Cardiac atrium fibroblast (primary cell): ENCODE measurements at places on chromosomes 7 and 10. TPM values are rescaled to one million over a fixed set of nuclear protein-coding genes. Genes with fewer than 3 reads are reported as not detected.

PLXNA4 gene
- 9.2 and 15.4 TPM in 2 replicates for total RNA-seq

MYH16 gene
- total RNA-seq, result not detected in 2 replicates

ADCY1 gene
- 0.36 and 0.49 TPM in 2 replicates for total RNA-seq

OR2A1 gene
- not detected in 2 replicates for total RNA-seq

WNT2 gene
- total RNA-seq, result not detected in 2 replicates

ICA1 gene
- not detected in 2 replicates for total RNA-seq

TEX47 gene
- total RNA-seq, result not detected in 2 replicates

JAZF1 gene
- total RNA-seq, result 4.9 and 5.4 TPM in 2 replicates

MBL2 gene
- total RNA-seq, result not detected in 2 replicates

ZNF503 gene
- total RNA-seq, result 5.8 and 10.8 TPM in 2 replicates

FAM25C gene
- total RNA-seq, result not detected in 2 replicates

CTAGE6 gene
- not detected in 2 replicates for total RNA-seq

AGBL3 gene
- total RNA-seq, result under 0.01 TPM in 2 replicates

MACROH2A2 gene
- total RNA-seq, result 7.6 and 9.7 TPM in 2 replicates

MBLAC1 gene
- 3.4 and 5.4 TPM in 2 replicates for total RNA-seq

PGAM1 gene
- 829 and 844 TPM in 2 replicates for total RNA-seq

GAD2 gene
- not detected in 2 replicates for total RNA-seq

KMT2E gene
- 30.9 and 50.9 TPM in 2 replicates for total RNA-seq

CLDN3 gene
- not detected in 2 replicates for total RNA-seq

SLC25A28 gene
- 4.5 TPM in 2 replicates for total RNA-seq

PIP gene
- total RNA-seq, result 0.32 and 2.9 TPM in 2 replicates

TET1 gene
- 2.6 and 4.9 TPM in 2 replicates for total RNA-seq

PAX4 gene
- total RNA-seq, result not detected in 2 replicates

TRPV6 gene
- not detected in 2 replicates for total RNA-seq

INA gene
- total RNA-seq, result 0.36 and 0.97 TPM in 2 replicates

OR2F2 gene
- not detected in 2 replicates for total RNA-seq

GFRA1 gene
- total RNA-seq, result 0.36 and 5.8 TPM in 2 replicates

BAG3 gene
- total RNA-seq, result 46.9 and 61.6 TPM in 2 replicates

TBXAS1 gene
- total RNA-seq, result 7.4 and 8.6 TPM in 2 replicates

FKBP6 gene
- total RNA-seq, result not detected in 2 replicates

SLC39A12 gene
- not detected in 2 replicates for total RNA-seq

RBM20 gene
- total RNA-seq, result not detected in 2 replicates

CALHM1 gene
- not detected in 2 replicates for total RNA-seq

TECPR1 gene
- 17.5 and 19.9 TPM in 2 replicates for total RNA-seq

IQCE gene
- total RNA-seq, result 6.1 and 7.3 TPM in 2 replicates

IFIT1B gene
- total RNA-seq, result not detected in 2 replicates

ITGB8 gene
- 3.4 and 11.5 TPM in 2 replicates for total RNA-seq

TMEM139 gene
- not detected in 2 replicates for total RNA-seq

LRRC4 gene
- total RNA-seq, result under 0.01 and 0.72 TPM in 2 replicates

HECW1 gene
- not detected in 2 replicates for total RNA-seq

SPDYE16 gene
- not detected in 2 replicates for total RNA-seq

CABCOCO1 gene
- total RNA-seq, result 0.81 TPM in 1 of 2 replicates, not detected in the other

STK17A gene
- 14.3 and 21.4 TPM in 2 replicates for total RNA-seq

STAMBPL1 gene
- 13.9 and 23.8 TPM in 2 replicates for total RNA-seq

KAT6B gene
- 13.1 and 13.5 TPM in 2 replicates for total RNA-seq

MYL10 gene
- not detected in 2 replicates for total RNA-seq

NEUROG3 gene
- total RNA-seq, result not detected in 2 replicates

BICC1 gene
- total RNA-seq, result 81.6 and 121 TPM in 2 replicates

CFAP46 gene
- total RNA-seq, result 0.81 TPM in 1 of 2 replicates, not detected in the other

LRMDA gene
- total RNA-seq, result not detected in 2 replicates

CDH23 gene
- total RNA-seq, result 0.18 TPM in 1 of 2 replicates, not detected in the other
